Hematopoietic multipotent progenitor cell treated with erythropoietin and hydrocortisone succinate and interleukin-3 and kit ligand, for 15 days (in vitro differentiated cells): ENCODE measurements at places on chromosomes 11 and 22.

GRCh38 chr11:125943661-125944349, 2.0 kb upstream of the VSIG10L2 start:
- no peak for DNase-seq

DNA sequence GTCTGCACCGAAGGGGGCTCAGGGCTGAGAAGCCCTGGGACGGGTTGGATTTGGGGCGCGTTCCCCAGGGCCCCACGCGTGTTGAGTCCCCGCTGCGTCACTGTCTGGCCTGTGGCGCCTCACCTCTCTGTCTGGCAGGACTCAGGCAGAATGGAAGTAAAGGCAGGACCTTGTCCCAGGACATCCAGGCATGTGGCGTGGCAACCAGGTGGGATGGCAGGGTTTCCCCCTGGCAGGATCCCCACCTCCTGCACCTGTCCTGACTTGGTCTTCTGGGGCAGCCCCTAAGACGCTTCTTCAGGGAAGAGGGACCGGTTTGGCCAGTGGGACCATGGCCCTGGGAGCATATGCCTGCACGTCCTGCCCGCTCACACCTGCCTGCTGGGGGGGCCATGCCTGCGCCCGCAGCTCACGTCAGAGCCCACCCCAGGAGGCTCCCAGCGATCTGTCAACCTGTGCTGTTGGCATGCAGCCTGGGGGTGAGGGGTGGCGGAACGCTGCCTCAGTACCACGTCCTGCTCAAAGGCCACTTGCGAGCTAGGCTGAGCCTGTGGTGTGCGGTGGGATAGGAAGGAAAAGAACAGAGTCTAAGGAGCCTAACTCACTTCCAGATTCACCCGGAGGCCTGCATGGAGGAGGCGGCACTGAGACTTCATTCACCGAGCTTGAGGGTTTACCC, 72.7 kb downstream of the KCNQ1 start:
- DNase-seq = no peak

- DNase-seq = no peak
Observed at GRCh38 chr11:1368216-1368615, 21.5 kb upstream of the BRSK2 start.

- no peak for DNase-seq
Observed at GRCh38 chr11:121211626-121212025, 80.9 kb upstream of the SC5D start.

DNA sequence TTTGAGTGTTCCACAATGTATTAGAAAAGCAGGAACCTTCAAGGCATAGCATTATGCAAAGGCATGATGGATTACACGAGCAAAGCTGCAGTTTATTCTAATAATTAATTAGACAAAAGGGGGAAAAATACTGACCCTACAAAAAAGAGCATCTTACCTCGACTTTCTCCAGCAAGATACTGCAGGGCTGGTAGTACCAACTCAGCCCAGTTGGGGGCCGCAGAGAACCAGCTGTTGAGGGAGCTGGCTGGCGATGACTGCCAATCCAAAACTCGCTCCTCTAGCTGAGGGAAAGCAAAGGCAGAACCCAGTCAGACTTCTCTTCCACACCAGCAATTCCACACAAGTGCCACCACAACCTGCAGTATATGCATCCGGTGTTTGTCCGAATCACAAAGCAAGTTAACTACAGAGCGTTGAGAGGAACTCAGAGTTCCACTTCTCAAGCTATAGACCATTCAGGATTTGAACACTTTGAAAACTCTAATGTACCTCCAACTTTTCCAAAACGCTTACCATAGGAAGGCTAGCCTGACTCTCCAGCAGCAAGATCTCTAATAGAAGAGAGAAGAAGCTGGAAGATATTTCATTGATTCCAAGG, 13.7 kb downstream of the NFRKB start:
- peak; percentile 27 for DNase-seq

DNA sequence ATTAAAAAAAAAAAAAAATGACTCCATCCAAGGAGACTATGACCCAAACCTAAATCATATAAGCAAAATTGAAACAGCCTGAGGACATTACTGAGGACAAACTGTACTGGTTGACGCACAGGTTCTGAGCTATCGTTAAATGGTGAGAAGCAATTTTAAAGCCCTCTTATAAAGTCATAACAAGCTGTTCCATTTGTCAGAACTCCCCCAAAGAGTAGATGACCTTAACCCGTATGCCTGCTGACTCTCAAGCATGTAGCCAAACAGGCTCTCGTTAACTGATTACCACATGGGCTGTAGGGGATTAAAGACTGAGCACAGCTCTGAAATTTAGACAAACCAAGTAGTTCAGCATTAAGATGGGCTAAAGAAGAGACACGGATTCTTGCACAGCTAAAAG, 2.2 kb downstream of the CRYAB start:
- no peak for DNase-seq

GRCh38 chr11:77244277-77245027, 57.0 kb downstream of the GDPD4 start:
- no peak for DNase-seq

- no peak for DNase-seq
Observed at GRCh38 chr11:133951327-133952198, 5.2 kb downstream of the IGSF9B start.

DNA sequence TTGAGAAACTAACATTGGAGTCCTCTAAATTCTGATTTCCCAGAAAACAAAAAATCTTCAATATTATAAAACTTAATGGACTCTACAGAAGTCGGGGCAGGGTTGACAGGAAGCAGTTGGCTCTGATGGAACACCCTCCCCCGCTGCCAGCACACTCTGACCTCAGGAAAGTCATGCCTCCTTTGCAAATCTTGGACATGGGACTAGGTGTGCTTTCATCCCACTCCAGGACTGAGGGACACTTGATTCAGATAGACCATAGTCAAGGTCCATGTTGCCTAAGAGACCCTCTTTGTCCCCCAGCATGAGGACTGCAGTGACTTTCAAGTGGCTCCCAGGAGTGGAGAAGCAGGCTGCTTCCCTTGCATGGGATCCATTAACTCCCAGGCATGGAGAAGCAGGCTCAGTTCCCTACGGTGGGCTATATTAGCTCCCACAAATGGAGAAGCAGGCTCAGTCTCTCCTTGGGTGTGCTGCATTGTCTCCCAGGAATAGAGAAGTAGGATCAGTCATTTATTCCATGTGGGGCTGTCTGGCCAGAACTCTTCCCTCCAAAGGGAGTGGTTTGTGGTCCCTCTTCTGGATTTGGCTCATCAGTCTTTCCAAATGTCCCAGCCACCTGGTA, 38.3 kb downstream of the C22orf31 start:
- no peak for DNase-seq

DNA sequence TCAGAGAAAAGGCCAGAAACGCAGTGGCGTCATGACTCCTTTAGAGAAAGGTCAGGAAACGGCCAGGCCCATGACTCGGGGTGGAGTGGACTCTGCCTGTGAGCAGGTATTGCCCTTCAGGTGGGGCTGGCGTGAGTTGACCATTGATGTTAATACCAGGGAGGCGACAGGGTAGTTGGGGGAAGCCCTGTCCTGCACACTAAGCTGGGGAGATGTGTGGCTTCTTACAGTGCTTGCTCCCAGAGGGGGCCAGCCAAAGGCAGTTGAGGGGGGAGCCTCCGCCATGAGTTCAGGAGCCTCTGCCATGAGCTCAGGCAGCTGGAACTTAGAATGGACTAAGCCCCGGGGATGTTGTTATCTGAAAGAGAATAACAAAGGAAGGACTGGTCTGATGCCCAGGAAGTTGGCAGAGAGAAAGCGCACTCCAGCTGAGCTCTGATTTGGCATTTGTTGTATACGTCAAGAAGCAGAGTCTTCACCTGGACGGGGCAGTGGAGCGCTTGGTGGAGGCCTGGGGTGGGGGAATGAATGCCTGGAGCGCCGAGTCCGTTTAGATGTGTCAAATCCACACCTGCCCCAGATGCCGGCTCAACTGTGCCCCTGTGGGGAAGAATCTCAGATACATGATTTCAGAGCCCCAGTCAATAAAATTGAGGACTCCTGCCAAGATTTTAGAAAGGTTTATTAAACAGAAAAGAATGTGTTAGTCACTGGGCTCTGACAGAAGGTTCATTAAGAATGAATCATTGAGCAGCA, 222.5 kb downstream of the TBC1D22A start:
- DNase-seq = no peak

- DNase-seq = no peak
Observed at GRCh38 chr11:36037031-36037430, 93.2 kb downstream of the LDLRAD3 start.

- no peak for DNase-seq
Observed at GRCh38 chr11:102276362-102276761, 40.9 kb upstream of the BIRC3 start.

- no peak for DNase-seq
Observed at GRCh38 chr11:96748639-96749370, 359.0 kb downstream of the JRKL start.

DNA sequence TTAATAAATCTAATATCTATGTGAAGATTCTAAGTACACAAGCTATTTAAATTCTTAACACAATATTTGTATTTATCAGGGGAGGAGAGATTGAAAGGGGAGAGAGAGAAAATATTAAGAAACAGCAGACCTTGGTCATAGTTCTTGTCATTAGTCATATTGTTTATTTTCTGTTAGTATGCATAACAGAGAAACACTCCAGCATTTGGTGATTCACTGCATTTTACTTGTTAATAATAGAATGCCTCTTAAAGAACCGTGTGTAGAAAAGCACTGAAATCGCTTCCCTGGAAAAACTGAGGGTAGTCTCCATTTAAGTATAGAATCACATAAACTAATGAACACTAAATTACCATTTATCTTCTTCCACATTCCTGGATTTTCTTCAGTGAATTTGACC, 122.7 kb upstream of the TRPC6 start:
- DNase-seq = no peak

GRCh38 chr11:72102162-72102561, 935 bp downstream of the LAMTOR1 start:
- no peak for DNase-seq

DNA sequence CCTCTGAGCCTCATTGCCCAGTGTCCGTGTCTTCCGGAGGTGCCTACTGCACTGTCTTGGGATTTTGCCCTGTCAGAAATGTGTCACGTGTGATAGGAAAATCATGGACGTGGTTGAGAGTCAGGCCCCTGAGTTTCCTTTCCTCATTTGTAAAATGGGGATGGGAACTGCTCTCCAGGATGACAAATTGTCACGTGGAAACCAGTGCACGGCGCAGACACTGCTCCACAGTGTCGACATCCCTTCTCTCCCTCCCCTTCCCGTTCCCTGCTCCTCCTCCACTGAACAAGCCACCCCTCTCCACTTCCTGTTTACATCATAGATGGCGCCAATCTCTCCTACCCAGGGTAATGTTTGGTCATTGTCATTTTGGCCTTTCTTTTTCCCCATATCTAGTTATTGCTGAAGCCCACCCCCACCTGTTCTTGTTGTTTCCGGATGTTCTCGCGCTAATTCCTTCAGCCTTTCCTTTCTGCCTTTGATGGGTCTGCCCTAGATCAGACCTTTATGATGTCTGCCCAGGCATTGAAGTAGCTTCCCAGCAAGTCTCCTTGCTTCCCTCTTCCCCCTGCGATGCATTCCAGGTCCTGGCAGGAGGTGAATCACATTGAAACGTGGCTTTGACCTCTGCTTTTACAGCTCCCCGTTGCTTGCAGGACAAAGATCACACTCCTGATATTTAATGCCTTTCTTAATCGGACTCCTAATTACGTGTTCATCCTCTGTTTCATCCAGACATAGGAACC, 91.8 kb downstream of the TBC1D22A start:
- DNase-seq = no peak

GRCh38 chr22:37166675-37167066, 17.0 kb upstream of the IL2RB start:
- DNase-seq = peak; percentile 71

- no peak for DNase-seq
Observed at GRCh38 chr11:44973632-44974401, 23.1 kb upstream of the TP53I11 start.

GRCh38 chr11:4211991-4212390, 117.4 kb downstream of the RRM1 start:
- no peak for DNase-seq

GRCh38 chr11:3880724-3881123, 25.3 kb downstream of the STIM1 start:
- DNase-seq = no peak

- DNase-seq = peak; percentile 36
Observed at GRCh38 chr11:118353084-118353710, 6.2 kb upstream of the UBE4A start.

DNA sequence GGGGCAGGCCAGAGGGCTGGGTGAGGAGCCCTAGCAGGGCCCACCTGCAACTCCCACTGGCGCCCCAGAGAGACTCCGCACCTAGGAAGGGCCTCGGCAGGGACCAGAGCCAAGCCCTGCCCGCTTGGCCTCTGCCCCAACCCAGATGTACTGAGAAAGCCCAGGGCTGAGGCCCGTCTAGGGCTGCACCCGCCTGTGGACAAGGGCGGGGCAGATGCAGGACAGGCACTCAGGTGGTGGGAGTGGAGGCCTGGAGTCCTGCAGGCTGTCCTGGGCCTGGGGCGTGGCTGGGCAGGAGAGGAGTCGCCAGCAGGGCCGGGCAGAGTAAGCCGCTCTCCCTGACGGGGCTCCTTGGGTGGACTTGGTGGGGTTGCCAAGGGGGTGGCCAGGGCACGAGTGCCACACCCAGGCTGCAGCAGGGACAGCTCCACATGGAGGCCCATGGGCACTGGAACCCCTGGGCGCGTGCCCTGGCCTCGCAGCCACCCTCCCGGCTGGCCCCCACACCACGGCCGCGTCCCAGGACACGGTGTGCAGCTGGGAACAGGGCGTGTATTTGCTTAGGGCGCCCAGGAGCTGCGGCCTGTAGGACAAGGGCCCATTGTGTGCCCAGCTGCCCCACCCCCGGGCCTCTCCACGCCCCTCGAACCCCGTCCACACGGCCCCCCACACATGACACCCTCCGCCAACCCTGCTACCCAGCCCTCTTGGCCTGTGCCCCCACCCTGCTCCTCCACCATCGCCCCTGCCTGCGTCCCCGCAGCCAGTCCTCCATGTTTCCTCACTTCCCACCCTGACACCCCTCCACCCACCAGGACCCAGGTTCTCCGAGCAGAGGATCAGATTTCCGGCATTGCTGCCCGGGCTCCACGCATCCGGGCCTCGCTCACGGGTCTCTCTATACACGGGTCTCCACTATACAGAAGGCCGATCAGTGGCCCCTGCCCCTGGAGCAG, 11.3 kb upstream of the PIM3 start:
- DNase-seq = no peak

GRCh38 chr11:13881226-13881905, 81.2 kb upstream of the SPON1 start:
- DNase-seq = no peak

DNA sequence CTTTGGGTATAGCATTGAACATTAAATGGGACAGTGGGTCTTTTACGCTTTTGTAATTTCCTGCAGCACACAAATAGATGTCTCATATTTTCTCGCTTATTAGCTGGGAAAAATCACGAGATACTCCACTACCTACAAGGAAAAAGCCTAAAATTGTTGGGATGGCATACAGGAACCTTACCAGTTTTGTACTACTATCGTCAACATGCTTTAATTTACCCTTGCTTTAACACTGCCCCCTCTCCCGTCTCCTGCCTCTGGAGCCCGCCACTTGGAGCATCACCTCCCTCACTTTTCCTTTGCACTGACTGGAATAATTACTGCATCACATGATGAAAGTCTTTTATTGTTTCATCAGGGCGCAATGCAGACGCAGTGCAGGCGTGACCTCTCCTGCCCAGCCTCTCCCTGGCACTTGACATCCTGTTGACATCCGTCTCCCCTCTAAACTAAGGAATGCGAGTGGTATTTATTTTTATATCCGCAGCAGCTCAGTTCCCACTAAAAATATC, 1.0 kb upstream of the FNBP4 start:
- DNase-seq = peak; percentile 29
